Stimulated activated CD8-positive, alpha-beta memory T cell treated with anti-CD3 and anti-CD28 coated beads, Interleukin-4, amount 100 ng/mL, for 48 hours (primary cell): ENCODE measurements at places on chromosomes 2 and 18.

GRCh38 chr2:121282800-121283385 is 2.1 kb downstream of the TFCP2L1 start:
- no peak for DNase-seq

- no peak for DNase-seq
Observed at GRCh38 chr2:97747285-97747684, 33.9 kb downstream of the ZAP70 start.

- DNase-seq: no peak
Observed at GRCh38 chr18:23226930-23227725, 91.8 kb downstream of the CABLES1 start.

- no peak for DNase-seq
Observed at GRCh38 chr18:9838144-9838877, 47.5 kb upstream of the TXNDC2 start.

DNA sequence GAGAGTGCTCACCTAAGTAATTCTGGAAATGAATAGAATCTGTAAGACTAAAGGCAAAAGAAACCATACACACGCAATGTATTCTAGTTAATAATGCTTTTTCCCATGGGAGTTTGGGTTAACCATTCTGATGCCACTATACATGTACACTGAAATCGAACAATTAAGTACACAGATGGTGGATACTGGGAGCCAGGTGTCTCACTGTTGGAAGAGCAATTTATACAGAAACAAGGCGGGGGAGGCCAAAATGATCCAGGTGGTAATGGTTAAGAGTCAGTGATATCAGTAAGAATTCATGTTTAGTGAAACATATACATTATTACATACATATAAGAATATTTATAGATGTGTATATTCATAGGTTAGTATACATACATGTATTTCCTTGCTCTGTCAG is 67.2 kb downstream of the TMEM131 start:
- DNase-seq: no peak

DNA sequence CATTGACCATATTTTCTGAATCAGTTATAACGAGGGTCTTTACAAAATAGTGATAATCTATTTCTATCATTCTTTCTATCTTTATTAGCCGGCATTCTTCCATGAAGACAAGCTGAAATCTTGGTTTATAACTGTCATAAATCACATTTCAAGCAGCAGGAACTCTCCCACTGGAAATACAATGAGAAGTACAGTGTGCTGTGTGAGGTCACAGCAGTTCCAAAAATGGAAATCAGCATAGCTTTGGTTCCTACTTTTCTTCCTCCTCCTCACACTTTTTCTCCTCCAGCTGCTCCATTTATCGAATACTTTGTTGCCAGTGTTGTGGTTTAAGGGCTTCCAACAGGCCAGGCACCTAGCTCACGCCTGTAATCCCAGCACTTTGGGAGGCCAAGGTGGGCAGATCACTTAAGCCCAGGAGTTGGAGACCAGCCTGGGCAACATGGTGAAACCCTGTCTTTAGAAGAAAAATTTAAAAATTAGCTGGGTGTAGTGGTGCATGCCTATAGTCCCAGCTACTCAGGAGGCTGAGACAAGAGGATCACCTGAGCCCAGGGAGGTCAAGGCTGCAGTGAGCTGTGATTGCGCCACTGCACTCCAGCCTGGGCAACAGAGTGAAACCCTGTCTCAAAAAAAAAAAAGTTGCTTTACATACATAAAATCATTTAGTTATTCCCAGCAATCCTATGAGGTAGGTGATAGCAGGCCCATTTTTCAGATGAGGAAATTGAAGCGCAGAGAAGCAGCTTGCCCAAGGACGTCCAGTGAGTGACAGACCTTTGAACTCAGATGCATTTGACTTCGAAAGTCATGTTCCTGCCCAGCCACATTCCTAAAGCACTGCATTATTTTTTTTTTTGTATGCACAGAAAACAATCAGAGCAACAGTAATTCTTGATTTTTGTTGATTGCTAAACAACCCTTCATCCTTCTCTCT is 34.0 kb upstream of the GPR55 start:
- DNase-seq: no peak

DNA sequence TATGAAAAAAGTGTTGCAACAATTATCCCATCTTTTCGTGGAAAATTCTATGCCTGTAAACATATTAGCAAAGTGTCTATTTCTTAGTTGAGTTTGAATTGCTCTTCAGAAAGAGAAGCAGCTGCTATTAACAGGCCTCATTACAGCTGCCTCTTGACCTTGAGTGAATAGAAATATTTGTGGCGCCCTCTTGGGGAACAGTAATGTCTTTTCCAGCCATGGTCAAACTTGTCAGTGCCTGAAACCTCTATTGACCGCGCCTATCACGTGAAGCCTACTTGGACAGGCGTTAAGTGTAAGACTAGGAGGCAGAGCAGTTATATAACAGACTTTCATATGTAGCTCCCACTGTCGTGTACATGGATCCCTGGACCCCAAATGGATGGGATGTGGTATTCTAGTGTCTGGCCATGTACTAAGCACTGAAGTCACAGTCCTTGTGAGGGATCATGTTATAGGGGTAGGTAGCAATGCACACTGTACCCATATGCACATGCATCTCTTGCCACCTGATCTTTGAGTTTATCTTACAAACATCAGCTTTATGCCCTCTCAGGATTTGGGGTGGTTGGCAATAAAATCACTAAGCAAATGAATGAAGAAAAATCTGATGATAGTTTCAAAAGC is 245.0 kb downstream of the PTGR3 start:
- DNase-seq: no peak

GRCh38 chr2:2252179-2252578 is 78.9 kb downstream of the MYT1L start:
- no peak for DNase-seq

GRCh38 chr2:236932831-236933361 is 152.8 kb upstream of the COPS8 start:
- DNase-seq: peak; percentile 10

GRCh38 chr2:101253703-101254450 is 1.2 kb downstream of the CNOT11 start:
- no peak for DNase-seq

GRCh38 chr18:5287854-5288253 is 7.7 kb downstream of the ZBTB14 start:
- DNase-seq: no peak

DNA sequence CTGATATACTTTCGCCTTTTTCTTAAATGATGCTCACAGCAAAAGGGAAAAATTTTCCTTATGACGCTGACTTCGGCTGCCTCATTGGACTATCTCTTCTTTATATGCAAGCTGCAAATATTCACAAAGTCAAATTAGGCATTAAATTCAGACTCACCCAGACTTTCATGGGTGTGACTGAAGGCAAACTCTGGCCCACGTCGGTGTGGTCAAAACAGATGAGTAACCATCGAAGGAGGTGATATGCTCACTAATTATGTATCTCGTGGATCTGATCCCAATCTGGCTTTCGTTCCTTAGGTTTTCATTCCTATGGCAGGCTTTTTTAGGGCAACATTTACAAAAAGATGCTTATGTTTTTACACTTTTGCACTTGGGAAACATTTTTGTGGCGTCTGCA is 36.6 kb downstream of the FAM124B start:
- DNase-seq: no peak

- no peak for DNase-seq
Observed at GRCh38 chr2:525021-525420, 152.2 kb downstream of the TMEM18 start.

DNA sequence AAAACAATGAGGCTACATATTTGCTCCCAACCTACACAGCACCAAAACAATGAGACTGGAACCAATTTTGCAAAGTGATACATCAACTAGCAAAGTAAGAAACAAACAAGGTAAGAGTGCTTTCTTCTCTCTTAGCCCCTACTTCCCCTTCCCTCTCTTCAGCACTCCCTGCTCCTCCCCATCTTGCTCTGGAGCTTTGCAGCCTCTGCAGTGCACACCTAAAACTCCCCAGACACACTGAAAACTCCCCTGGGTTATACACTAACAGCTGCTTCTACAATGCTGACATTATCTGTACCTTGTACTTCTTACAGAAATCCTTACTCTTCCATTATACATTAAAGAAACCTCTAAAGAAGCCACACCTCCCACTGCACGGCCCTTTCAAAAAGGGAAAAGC is 93.7 kb downstream of the RBMS1 start:
- DNase-seq: peak; percentile 20

GRCh38 chr2:30231212-30231995 is at the start of gene LBH:
Gene LBH, plus strand, starts transcription at chr2:30231534. Its CDS starts 205 bp downstream, at chr2:30231739.
- peak; percentile 93 for DNase-seq

DNA sequence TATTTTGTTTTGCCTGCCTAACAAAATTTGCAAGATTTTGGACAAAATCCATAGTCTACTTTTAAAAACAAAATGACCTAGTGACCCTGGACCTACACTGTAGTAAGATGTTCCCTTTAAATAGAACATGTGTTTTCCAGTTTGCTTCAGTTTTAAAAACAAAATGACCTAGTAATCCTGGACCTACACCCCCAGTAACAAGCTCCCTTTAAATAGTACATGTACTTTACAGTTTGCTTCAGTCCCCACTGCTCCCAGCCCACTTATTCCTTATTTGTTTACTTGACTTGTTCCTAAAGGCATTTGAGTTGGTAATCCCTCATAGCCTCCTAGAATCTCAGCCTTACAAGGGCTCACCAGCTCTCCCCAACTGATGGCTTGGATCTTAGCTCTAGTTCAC is 34.5 kb upstream of the HTR2B start:
- DNase-seq: no peak
